ENCODE measurements at places on chromosomes 3 and 15.

- DNase-seq = no peak
These were observed 26.5 kb upstream of the CP start for GRCh38 chr3:149247929-149248691.

DNA sequence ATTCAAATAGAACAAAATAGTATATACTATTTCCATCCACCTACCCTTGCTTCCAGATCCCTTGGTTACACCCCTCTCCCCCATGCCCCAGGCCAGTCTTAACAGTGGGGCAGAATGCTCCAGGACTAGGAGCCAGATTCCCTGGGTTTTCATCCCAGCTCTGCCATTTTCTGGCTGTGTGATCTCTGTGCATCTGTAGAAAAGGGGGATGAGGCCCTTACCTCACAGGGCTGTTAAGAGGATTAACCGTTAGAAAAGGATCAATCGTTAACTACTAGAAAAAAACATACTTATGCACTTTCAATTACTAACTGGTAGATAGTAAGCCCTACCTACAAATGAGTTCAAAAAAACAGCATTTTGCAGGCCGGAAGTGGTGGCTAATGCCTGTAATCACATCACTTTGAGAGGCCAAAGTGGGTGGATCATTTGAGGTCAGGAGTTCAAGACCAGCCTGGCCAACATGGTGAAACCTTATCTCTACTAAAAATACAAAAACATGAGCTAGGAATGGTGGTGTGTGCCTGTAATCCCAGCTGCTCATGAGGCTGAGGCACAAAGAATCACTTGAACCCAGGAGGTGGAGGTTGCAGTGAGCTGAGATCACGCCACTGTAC, 11.7 kb downstream of the EBLN2 start:
- DNase-seq = no peak

DNA sequence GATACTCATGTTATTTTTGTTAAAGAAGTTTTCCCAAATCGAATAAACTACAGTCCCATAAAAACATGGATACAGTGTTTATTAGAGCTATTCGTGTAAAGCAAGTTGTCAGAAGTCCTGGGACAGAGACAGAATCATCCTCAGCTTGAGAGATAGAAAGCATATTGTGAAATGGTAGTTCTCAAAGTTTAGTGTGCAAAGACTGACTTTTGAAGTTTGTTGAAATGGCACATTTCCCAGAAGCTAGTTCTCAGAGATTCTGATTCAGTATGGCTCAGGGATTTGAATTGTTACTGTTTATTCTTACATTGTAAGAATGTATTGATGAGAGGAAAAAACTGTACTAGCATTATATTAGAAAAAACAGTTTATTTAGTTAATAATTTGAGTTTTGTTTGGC, 22.1 kb downstream of the GABRR3 start:
- no peak for DNase-seq

DNA sequence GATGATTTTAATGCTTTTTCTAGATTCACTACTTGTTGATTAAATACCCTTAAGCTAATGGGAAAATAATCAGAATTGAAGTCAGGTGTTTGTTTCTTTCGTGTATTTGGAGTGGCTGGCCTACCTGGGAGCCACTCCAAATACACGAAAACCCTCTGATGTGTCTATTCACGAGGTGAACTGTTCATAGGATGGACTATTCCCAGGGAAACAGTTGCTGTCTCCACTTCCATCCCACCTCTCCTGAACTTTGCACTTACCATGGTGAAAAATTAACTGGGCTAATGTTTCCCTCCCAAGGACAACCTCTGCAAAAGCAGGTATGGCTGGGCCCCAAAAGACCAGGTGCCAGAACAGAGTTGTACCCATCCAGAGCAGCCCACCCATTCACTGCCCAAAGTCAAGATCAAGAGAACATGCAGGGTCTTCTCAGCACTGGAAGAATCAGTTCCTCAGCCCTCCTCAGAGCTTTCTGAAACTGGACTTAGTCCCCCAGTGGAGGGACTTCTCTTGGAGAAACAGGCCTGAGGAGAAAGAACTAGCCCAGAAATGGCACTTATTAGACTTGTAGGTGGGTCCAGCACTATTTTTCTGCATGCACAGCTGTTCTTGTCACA, 2.9 kb upstream of the SMAD3 start:
- DNase-seq = no peak

DNA sequence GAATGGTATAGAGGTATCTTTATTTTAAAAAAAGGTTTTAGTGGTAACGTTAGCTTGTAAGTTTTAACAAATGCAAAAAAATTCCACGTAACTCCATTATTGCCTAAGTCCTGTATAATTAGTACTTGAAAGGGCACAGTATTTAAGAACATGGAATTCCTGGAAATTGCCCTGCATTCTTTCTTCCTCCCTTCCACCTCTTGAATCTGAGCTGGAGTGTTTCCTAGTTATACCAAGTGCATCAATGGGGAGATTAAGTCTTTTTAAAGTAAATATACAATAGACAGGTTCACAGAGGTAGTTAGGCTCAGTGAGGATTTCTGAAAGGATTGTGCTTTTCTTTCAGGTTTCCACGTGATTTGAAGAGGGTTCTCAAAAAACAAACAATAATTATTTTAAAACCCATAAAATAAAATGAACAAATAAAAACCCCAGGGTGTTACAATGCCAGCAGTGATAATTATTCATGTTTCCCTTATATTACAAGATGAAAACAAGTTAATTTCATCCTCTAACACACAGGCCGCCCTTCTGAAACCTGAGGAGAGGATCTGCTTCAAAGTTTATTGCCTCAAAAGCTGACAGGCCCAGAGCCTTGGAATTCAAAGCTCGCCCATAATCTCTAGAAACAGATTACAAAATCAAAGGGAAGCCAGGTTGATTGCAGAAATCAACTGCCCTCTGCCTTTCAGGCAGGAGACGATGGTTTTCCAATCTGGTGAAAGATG, 128.8 kb upstream of the LMOD3 start:
- no peak for DNase-seq

- DNase-seq = no peak
These were observed 157.6 kb downstream of the UACA start for GRCh38 chr15:70605606-70606410.

DNA sequence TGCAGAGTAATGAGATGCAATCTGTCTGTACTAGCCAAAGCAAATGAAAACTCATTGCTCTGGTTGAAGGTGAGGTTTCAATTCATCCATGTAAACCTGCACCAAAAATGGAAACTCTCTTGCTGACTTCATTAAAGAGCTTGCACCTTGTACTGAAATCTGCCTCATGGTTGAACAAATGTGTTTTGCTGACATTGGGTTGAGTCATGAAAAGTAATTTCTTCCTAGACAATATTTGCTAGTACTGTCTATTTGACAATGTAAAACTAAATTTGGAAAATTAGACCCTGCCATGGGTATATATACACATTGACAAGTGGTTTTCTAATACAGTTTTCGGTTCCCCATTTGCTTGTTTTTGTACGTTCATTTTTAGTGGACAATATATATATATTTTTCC, 33.3 kb downstream of the RYR3 start:
- no peak for DNase-seq

- DNase-seq = no peak
These were observed 966 bp downstream of the MYO1E start for GRCh38 chr15:59371458-59372351.

Measured in foreskin keratinocyte (primary cell).